Lower lobe of right lung (tissue), 2 donors: ENCODE measurements at places on chromosomes 6 and 20.

GRCh38 chr6:70668499-70668812, 773 bp downstream of the SMAP1 start:
- H3K27me3 ChIP-seq: no peaks in the 10 kb centered on the region
- DNase-seq: no peak
- peak overlapping the region; percentile 94 for H3K27ac ChIP-seq
- H3K4me1 ChIP-seq: peaks cover 35% of the 10 kb centered on the region
- H3K36me3 ChIP-seq: no peaks in the 10 kb centered on the region

GRCh38 chr6:141744971-141745370, 387.8 kb upstream of the GJE1 start:
- DNase-seq: no peak
- no peaks in the 10 kb centered on the region for H3K4me1 ChIP-seq
- H3K36me3 ChIP-seq: no peaks in the 10 kb centered on the region
- H3K27me3 ChIP-seq: no peaks in the 10 kb centered on the region
- no peak overlapping the region for H3K4me3 ChIP-seq
- H3K27ac ChIP-seq: no peak overlapping the region

- H3K36me3 ChIP-seq: no peaks in the 10 kb centered on the region
- no peak for DNase-seq
- no peak overlapping the region for H3K27ac ChIP-seq
- H3K4me1 ChIP-seq: peaks cover 11% of the 10 kb centered on the region
Observed at GRCh38 chr6:26502165-26502564, 2.1 kb downstream of the BTN1A1 start.

- no peaks in the 10 kb centered on the region for H3K36me3 ChIP-seq
- no peak overlapping the region for H3K4me3 ChIP-seq
- H3K27me3 ChIP-seq: peaks cover 61% of the 10 kb centered on the region
- no peaks in the 10 kb centered on the region for H3K4me1 ChIP-seq
- no peak for DNase-seq
Observed at GRCh38 chr6:27608916-27609883, 136.3 kb upstream of the ZNF184 start.

GRCh38 chr6:142155895-142156757, 9.1 kb downstream of the VTA1 start:
- H3K36me3 ChIP-seq: no peaks in the 10 kb centered on the region
- no peak overlapping the region for H3K27ac ChIP-seq
- DNase-seq: no peak
- peaks cover 12% of the 10 kb centered on the region for H3K4me1 ChIP-seq

DNA sequence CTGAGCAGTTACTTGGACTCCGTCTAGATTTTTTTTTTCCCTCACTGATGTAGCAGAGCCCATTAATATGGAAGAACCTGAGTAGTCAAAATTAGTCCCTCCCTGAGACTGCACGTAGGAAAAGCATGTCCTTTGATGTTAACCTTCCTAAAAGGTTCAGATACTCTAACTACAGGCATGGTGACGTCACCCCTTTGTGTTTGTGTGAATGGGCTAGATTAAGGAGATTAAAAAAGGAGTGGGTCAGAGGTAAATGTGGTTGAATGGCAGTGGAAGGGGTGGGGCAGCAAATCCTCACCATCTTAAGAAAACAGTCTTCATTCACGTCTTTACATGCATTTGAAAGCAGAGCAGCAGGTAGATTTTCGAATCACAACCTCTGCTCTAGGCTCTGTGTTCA, 521.1 kb downstream of the TFAP2B start:
- DNase-seq: no peak
- no peak overlapping the region for H3K27ac ChIP-seq
- no peak overlapping the region for H3K4me3 ChIP-seq
- no peaks in the 10 kb centered on the region for H3K4me1 ChIP-seq
- H3K27me3 ChIP-seq: no peaks in the 10 kb centered on the region
- H3K36me3 ChIP-seq: no peaks in the 10 kb centered on the region

DNA sequence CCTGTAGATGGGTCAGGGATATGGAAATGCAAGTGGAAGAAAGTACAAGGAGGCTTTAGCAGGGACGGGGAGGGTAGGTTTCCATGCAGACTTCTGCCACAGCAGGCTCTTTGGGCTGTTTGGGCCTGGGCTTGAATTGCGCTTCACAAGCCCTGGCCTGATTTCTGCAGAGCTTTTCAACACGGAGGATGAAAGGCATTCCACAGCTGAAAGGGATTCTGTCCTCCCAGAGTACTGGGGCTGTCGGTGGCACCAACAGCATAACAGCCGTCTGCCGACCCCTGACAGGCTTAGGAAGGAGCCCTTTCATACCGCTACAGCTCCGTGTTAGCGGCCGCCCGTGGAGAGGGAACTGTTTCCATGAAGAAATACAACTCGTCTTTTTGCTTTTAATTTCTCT, 22.9 kb upstream of the TBC1D7 start:
- peaks cover 27% of the 10 kb centered on the region for H3K4me1 ChIP-seq
- H3K27ac ChIP-seq: no peak overlapping the region
- H3K36me3 ChIP-seq: no peaks in the 10 kb centered on the region
- no peak overlapping the region for H3K4me3 ChIP-seq

GRCh38 chr6:64249115-64249514, 613.5 kb downstream of the PHF3 start:
- no peak for DNase-seq
- no peaks in the 10 kb centered on the region for H3K27me3 ChIP-seq
- H3K4me3 ChIP-seq: no peak overlapping the region
- no peaks in the 10 kb centered on the region for H3K4me1 ChIP-seq

DNA sequence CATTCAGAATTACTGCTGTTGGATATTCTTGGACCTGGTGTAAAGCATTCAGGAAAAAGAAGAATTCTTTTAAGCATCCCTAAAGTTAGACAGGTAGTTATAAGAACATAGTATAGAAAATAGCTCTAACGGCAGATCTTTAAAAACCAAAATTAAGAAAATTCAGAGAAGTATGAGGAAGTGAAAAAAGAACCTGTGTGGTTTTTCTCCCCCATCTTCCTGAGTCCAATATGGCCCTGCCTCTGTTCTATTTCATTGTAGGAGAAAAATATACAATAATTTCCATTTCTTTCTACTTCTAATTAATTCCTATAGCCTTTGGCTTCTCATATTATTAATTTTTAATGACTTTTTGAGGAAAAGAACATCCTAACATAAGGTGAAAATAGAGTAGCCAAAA, 47.1 kb downstream of the FHL5 start:
- H3K27ac ChIP-seq: no peak overlapping the region
- DNase-seq: no peak
- H3K27me3 ChIP-seq: no peaks in the 10 kb centered on the region
- H3K4me3 ChIP-seq: no peak overlapping the region
- H3K4me1 ChIP-seq: no peaks in the 10 kb centered on the region

DNA sequence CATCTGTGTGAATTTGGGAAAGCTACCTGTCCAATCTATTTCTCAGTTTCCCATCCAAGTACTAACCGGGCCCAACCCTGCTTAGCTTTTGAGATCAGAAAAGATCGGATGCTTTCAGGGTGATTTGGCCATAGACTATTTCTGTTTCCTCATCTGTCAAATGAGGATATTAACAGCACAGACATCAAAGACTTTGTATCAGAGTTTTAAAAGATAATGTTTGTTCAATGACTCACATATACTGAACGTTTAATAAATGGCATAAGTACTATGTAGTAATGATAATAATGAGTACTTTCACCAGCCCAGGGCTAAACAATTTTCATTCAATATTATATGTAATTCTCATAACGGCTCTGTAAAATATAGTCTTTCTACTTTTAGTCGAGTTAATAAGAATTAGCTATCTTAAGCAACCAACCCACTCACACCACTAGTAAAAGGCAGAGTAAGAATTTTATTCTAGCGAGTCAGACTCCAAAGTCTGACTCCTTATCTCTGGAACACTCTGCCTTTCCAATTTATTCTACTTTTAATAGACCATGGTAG, 216.5 kb downstream of the ARHGAP18 start:
- no peak overlapping the region for H3K27ac ChIP-seq
- no peaks in the 10 kb centered on the region for H3K27me3 ChIP-seq
- H3K36me3 ChIP-seq: peaks cover 8% of the 10 kb centered on the region
- DNase-seq: no peak

- H3K27ac ChIP-seq: no peak overlapping the region
- H3K4me3 ChIP-seq: no peak overlapping the region
- DNase-seq: no peak
- no peaks in the 10 kb centered on the region for H3K27me3 ChIP-seq
- no peaks in the 10 kb centered on the region for H3K4me1 ChIP-seq
Observed at GRCh38 chr6:162750776-162751175, 23.0 kb downstream of the PACRG start.

DNA sequence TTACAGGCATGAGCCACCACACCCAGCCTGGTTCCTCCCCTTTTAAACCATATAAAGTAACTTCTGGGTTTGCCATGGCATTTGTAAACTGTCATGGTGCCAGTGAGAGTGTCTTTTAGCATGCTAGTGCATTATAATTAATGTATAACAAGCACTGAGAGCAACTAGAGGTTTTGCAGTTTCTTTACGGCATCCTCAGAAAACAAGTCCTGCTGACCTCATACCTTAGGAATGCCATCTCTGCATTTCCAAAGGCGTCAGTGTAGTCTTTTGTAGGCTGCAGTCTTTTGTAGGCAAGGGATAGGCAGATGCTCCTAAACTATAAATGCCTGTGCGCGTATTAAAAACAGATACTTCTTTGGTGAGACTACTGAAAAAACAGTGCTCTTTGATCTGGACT, 75.0 kb upstream of the EZR start:
- H3K4me3 ChIP-seq: no peak overlapping the region
- H3K36me3 ChIP-seq: no peaks in the 10 kb centered on the region
- DNase-seq: no peak

GRCh38 chr6:154872542-154873114, 122.5 kb upstream of the TIAM2 start:
- no peak overlapping the region for H3K4me3 ChIP-seq
- H3K4me1 ChIP-seq: no peaks in the 10 kb centered on the region
- no peaks in the 10 kb centered on the region for H3K27me3 ChIP-seq
- no peak overlapping the region for H3K27ac ChIP-seq
- no peaks in the 10 kb centered on the region for H3K36me3 ChIP-seq

DNA sequence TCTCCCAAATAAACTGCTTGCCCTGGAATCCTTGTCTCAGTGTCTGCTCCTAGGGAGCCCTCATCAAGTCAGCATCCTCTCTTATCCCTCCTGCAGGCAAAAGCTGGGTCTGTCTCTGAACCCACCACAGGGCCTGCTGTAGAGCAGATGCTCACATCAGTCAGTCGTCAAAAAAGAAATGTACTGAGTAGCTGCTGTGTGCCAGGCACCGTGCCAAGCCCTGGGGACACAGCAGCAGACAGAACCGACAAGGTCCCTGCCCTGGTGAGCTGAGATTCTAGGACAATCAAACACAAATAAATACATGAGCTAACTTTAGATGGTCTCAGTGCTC, 68.5 kb downstream of the EYA2 start:
- H3K27me3 ChIP-seq: peaks cover 9% of the 10 kb centered on the region
- H3K36me3 ChIP-seq: no peaks in the 10 kb centered on the region
- H3K27ac ChIP-seq: no peak overlapping the region
- H3K4me1 ChIP-seq: no peaks in the 10 kb centered on the region
- H3K4me3 ChIP-seq: no peak overlapping the region

- no peak overlapping the region for H3K4me3 ChIP-seq
- no peak overlapping the region for H3K27ac ChIP-seq
- no peaks in the 10 kb centered on the region for H3K36me3 ChIP-seq
- no peaks in the 10 kb centered on the region for H3K4me1 ChIP-seq
- H3K27me3 ChIP-seq: no peaks in the 10 kb centered on the region
- DNase-seq: no peak
Observed at GRCh38 chr6:38525888-38526287, 113.8 kb downstream of the BTBD9 start.
